ENCODE measurements at places on chromosomes 7 and 10.
A peak's percentile ranks its signal among the peaks of the same experiment; 100 is the strongest.

- no peaks in the 10 kb centered on the region for H3K36me3 ChIP-seq
- no peak for DNase-seq
- H3K4me3 ChIP-seq = no peak overlapping the region
- no peak overlapping the region for H3K27ac ChIP-seq
- no peaks in the 10 kb centered on the region for H3K4me1 ChIP-seq
These were observed 86.5 kb downstream of the OTUD1 start for GRCh38 chr10:23525406-23525805.

- peak overlapping the region; percentile 56 for H3K4me3 ChIP-seq
- H3K36me3 ChIP-seq = no peaks in the 10 kb centered on the region
- H3K27ac ChIP-seq = peak overlapping the region; percentile 84
- DNase-seq = no peak
- H3K27me3 ChIP-seq = peaks cover 13% of the 10 kb centered on the region
These were observed 5.4 kb upstream of the YWHAG start for GRCh38 chr7:76364198-76364584.

DNA sequence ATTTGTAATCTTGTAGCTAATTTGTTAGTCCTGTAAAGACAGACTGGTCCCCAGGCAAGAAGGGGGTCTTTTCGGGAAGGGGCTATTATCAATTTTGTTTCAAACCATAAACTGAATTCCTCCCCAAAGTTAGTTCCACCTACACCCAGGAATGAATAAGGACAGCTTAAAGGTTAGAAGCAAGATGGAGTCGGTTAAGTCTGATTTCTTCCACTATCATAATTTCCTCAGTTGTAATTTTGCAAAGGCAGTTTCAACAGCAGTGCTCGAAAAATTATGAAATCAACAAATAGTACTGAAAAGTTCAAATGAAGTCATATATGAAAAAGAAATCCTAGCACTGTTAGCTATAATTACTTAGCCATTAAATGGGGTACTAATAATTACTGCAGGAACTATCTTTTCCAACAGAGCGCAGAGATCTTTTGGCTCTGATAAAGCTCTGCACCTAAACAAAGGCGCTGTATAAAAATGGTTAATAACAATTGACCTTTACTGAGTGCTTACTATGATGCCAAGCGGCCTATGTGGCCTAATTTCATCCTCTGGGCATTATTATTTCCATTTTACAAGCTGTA lies 756 bp upstream of the SEC24C start:
- H3K4me1 ChIP-seq = peaks cover 20% of the 10 kb centered on the region
- peak overlapping the region; percentile 98 for H3K4me3 ChIP-seq
- H3K27me3 ChIP-seq = no peaks in the 10 kb centered on the region
- peaks cover 3% of the 10 kb centered on the region for H3K36me3 ChIP-seq
- peak overlapping the region; percentile 98 for H3K27ac ChIP-seq
- no peak for DNase-seq

- H3K27ac ChIP-seq = no peak within 1 kb of the TSS
- peak within 1 kb of the TSS; percentile 35 for H3K4me3 ChIP-seq
- no peaks in the 10 kb centered on the region for H3K36me3 ChIP-seq
- no peak for DNase-seq
- peaks cover 5% of the 10 kb centered on the region for H3K4me1 ChIP-seq
These were observed at the start of gene CTBP2 for GRCh38 chr10:125159932-125160855. TSS of gene CTBP2 (minus strand) at chr10:125160563.
